Muscle of leg (tissue), 16 donors: ENCODE measurements at places on chromosomes 2 and 18. TPM values are rescaled to one million over a fixed set of nuclear protein-coding genes. Genes with fewer than 3 reads are reported as not detected.

Gene CYP27C1
- polyA plus RNA-seq: 5.4 TPM

Gene STAT4
- 1.9 TPM for polyA plus RNA-seq

Gene IRS1
- polyA plus RNA-seq: 22.1 TPM

Gene CCDC102B
- 8.2 TPM for polyA plus RNA-seq

Gene DSG3
- not detected for polyA plus RNA-seq

Gene AMER3
- polyA plus RNA-seq: not detected

Gene DHRS9
- 0.33 TPM for polyA plus RNA-seq

Gene OTX1
- polyA plus RNA-seq: not detected

Gene EVA1A
- polyA plus RNA-seq: 4.7 TPM

Gene CXCR2
- polyA plus RNA-seq: 0.83 TPM

Gene CRYGC
- polyA plus RNA-seq: not detected

Gene RNF149
- polyA plus RNA-seq: 38.9 TPM

Gene AOX1
- polyA plus RNA-seq: 0.92 TPM

Gene KHK
- 2.4 TPM for polyA plus RNA-seq

Gene ACKR3
- 29.3 TPM for polyA plus RNA-seq

Gene PPIG
- polyA plus RNA-seq: 56.6 TPM

Gene LRRC30
- polyA plus RNA-seq: 4.3 TPM

Gene SERPINB10
- 0.05 TPM for polyA plus RNA-seq

Gene SULT1C4
- polyA plus RNA-seq: 17.7 TPM

Gene POU3F3
- polyA plus RNA-seq: not detected

Gene TLX2
- polyA plus RNA-seq: not detected

Gene GAD1
- 0.79 TPM for polyA plus RNA-seq

Gene C2orf80
- polyA plus RNA-seq: not detected

Gene ASB18
- polyA plus RNA-seq: 11.0 TPM

Gene KIF1A
- polyA plus RNA-seq: 6.3 TPM

Gene FAM110C
- 1.7 TPM for polyA plus RNA-seq

Gene LIMS3
- polyA plus RNA-seq: 2.8 TPM

Gene PAX3
- 0.32 TPM for polyA plus RNA-seq

Gene MYO5B
- 2.7 TPM for polyA plus RNA-seq

Gene PSME4
- polyA plus RNA-seq: 39.5 TPM

Gene ABCB11
- polyA plus RNA-seq: 0.13 TPM

Gene NRP2
- polyA plus RNA-seq: 18.9 TPM

Gene SERPINB8
- polyA plus RNA-seq: 2.6 TPM
